ENCODE measurements at places on chromosomes 4 and X.

DNA sequence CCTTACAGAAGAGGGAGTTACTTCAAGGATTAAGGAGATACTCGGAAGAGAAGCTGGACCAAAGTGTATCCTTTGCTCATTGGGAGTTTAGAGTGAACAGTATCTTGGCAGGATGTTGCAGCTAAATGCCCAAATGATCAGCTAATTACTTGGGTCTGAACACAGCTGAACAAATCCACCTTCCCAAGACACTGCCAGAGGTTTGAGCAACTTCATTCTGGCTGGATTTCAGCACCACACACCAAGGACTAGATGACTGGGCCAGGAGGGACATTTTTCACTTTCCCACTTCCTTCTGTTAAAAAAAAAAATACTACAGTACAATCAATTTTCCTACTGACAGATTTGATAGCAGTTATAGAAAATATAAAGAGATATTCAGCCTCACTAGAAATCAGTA lies 324.6 kb downstream of the MID1IP1 start:
- no peak for DNase-seq

GRCh38 chrX:112913807-112914206 lies 73.2 kb upstream of the AMOT start:
- DNase-seq = no peak

DNA sequence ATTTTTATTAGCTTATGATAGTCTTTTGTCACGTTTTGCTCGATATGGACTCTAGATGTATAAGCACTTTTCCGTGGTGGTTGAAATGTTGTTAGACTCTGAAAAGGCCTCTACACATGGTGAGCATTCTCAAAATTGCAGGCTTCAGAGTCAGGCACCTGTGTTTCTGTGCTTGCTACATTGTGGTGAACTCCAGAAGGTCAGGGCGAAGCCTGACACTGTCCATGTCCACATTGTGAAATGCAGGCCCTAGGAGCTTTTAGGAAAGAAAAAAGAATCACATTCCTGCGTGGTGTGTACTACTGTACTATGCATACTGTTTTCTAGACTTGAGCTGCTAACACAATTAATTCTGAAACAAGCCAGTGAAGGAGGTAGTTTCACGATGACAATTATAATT lies 86.3 kb downstream of the HS3ST1 start:
- no peak for DNase-seq

DNA sequence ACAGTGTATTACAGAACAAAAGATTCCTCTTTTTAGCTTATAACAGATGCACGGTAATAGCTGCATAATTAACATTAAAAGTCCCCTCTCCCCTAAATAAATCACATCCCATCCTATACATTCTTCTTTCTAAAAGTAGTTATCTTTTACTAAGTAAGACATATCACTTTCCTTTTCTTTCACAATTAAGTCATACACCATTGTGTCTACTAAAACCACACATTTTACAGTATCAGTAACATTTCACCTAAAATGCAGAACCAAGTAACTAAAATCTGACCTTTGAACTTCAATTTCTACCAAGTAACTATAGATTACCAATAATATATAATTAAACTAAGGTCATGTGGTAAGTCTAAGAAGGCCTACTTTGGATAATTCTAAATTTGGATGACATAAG lies 14.2 kb downstream of the DHX15 start:
- DNase-seq = no peak

GRCh38 chr4:66564901-66565651 lies 894.8 kb upstream of the EPHA5 start:
- DNase-seq = peak; percentile 98

- DNase-seq = peak; percentile 53
Observed at GRCh38 chrX:24145303-24146186, 4.0 kb upstream of the ZFX start.

- DNase-seq = no peak
Observed at GRCh38 chrX:153628129-153628528, 18.9 kb upstream of the DUSP9 start.

DNA sequence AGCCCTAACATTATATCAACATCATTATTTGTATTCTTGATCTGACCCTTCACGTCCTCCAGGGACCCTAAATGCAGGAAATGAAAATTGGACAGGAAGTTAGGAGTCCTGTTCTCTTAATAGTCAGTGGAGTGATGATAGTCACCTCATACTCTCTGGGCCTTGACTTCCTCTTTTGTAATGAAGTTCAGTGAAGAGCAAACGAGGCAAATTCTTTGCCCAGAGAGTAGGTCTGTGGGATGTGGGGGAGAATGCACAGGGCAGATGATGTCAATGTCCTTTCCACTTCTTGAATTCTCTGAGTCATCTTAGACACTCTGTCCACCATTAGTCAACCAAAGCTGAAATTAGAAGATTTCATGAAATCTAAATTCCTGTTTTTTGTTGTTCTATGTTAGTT lies 17.1 kb upstream of the GPRIN3 start:
- DNase-seq = peak; percentile 32

DNA sequence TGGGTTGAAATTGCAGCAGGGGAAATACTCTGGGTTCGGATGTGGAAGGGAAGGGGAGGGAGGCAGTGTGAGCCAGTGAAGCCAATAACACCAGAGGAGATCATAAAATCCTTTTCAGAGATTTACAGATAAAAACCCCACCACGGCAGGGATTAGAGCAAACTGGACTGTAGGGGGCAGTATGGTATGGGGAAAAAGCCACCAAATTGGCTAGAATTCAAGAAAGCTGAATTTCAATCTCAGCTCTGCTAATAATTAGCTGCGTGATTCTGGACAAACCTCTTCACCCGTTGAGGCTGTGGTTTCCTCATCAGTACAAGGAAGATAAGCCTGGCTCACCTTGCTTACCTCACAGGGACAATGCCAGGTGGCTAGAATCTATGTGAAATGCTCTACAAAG lies 108.1 kb downstream of the ATG4A start:
- DNase-seq = peak; percentile 29

GRCh38 chr4:48223633-48224295 lies 45.9 kb downstream of the TEC start:
- peak; percentile 84 for DNase-seq

DNA sequence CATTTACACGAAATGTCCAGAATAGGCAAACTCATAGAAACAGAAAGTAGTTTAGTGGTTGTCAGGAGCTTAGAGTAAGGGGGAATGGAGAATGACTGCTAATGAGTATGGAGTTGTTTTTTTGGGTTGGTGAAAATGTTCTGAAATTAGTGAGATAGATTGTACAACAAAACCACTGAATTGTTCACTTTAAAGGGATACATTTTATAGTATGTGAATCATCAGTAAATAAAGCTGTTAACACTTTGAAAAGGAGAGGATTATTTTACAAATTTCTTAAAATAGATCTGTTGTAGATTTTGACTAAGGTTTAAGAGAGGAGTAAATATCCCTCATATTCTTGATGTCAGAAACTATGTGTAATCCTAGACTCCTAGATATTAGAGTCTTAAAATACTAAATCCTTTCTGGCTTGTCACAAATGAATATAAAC lies 82.7 kb downstream of the RAPGEF2 start:
- DNase-seq = peak; percentile 24

DNA sequence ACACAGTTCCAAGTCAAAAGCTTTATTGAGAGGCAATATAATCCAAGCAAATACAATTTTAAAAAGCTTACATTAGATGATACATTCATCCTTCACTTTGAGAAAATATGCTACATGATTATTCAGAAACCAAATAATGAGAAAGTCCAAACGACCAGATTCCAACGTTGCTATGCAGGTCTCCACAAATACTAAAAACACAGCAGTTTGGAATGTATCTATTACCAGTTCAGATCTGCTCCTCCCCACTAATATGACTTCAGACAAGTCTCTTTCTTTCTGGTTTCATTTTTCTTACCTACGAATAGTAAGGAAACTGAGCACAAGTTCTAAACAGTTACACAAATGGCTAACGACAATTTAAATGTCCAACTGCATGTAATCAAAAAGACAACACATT lies 9.5 kb downstream of the NAF1 start:
- DNase-seq = peak; percentile 69
